ENCODE measurements at places on chromosomes 3 and 15.

DNA sequence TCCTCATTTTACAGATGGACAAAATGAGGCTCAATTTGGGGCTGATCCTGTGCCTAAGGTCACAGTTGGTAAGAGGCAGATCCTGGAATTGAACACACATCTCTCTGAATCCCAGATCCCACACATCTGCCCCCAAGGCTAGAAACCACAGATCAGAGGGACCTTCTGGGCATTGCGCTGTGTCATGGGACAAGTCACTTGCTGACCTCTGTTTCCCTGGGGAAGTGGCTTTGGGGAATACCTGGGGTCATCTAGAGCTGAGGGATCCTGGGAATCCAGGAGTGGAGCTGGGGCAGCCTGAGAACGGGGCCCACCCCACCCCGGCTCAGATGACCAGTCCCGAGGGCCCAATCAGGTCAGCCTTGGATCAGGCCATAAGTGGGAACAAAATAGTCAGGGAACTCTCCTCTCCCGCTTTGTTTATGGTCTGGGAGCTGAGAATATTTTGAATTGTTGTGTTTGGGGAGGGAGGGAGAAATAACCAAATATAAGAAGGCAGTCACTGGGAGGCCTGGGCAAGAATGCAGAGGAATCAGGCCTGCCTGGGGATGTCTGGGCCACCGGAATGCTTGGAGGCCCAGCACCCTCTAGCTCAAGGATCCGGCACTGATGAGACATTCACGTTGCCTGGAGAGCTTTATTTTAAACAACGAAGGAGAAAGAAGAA lies 8.8 kb upstream of the SLC6A6 start:
- DNase-seq = no peak

DNA sequence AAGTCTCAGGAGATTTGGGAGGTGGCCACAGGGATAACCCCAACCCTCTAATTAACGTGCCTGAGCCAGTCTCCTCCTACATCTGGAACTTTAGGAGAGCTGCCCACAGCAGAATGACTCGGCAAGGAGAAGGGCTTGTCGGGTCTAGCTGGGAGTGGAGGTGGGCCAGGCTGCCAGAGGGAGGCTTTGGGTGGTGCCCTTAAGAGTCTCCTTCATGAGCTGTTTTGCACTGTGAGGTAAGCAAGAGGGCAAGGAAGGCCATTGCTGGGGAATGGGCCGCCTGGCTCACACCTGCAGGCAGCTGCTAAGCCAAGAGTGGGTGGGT lies 3.6 kb upstream of the TNK2 start:
- DNase-seq = no peak

GRCh38 chr15:68383161-68384074 lies 48.5 kb downstream of the ITGA11 start:
- peak; percentile 70 for DNase-seq

GRCh38 chr15:89893027-89893426 lies 767 bp downstream of the AP3S2 start:
- no peak for DNase-seq

- no peak for DNase-seq
Observed at GRCh38 chr3:142273501-142273900, 48.1 kb upstream of the GK5 start.

DNA sequence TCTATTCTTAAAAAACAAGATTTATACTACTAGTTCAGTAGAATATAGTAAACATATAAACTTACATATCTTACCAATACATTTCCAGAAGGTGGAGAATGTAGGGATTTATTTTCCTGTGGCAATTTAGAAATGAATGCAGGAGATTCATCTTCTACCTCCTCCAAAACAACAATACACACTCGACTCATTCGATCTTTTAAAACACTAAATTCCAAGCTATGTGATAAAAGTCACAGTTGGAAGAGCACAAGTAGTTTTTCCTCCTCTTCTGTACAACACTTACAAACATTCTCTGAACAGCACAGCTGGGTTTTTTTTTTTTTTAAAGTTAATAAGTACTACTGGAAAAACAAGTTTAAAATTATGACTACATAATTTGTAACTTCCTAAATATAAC lies 1.4 kb downstream of the ANKRD28 start:
- no peak for DNase-seq

DNA sequence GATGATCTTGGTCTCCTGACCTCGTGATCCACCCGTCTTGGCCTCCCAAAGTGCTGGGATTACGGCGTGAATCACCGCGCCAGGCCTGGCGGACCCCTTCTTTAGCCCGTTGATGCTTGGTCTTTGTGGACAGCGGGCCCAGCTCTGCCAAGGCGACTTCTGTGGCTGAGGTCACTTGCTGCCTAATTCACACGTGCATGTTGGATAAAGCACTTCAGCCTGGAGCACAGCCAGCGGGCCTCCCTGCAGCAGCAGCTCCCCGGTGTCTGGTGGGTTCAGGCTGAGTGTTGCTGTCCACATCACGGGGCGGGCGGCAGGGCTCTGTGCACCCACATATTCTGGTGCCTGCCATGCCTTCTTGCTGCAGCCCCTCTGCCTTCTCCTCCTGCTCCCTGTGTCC lies 88.4 kb downstream of the DGKG start:
- no peak for DNase-seq

- DNase-seq = no peak
Observed at GRCh38 chr15:88741671-88742070, 61.6 kb upstream of the ACAN start.

DNA sequence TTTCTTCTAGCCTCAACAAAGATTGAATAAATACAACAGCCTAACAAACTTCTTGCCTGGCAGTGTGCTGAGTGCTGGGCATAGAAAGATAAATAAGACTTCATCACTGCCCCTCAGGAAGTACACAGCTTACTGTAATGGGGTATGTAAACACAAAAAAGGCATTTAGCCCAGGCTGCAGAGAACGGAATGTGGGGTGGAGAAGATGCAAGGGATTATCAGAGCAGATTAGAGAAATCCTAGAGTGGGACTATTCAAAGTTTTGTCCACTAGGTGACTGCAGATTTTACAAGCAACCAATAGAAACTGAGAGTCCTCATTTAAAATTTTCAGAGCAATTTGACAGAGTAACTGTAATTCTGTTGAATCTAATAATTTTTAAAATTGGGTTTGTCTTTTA lies 35.4 kb upstream of the TSC22D2 start:
- DNase-seq = peak; percentile 8

GRCh38 chr3:186149319-186149960 lies 40.6 kb upstream of the ETV5 start:
- DNase-seq = no peak

- no peak for DNase-seq
Observed at GRCh38 chr3:182702216-182702615, 91.1 kb upstream of the ATP11B start.

DNA sequence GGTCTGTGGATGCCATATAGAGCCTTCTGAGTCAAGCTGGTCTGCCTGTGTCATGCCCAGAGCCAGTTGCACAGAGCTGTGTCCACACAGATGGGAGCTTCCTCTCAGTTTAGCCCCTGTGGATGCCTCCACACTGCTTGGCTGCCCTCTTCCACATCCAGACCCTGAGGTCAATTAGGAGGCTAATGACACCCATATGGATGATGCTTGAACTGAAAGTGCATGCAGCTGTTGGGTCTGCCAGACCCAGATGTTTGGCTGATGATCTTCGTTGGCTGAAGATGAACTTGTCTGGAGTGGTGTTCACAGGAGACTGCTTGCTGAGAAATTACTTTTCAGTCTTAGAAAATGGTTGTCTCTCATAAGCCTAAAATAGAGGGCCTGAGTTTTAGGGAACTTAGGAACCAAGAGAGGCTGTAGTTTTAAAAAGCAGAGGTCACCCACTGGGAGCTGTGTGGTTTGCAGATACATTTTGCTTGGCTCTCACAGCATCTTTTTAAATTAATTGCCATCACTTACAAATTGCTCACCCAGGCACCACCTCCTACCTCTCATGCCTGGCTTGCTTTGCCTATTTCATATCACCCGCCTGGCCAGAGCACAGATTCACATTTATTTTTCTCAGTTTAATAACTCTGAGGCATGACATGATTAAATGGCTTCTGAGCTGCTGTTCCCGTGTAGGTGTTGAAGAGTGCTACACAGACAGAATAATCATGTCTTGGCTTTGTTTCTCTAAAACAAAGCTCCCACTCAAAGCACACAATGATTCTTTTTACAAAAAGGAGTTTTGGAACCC lies 176.1 kb downstream of the MINAR1 start:
- no peak for DNase-seq

DNA sequence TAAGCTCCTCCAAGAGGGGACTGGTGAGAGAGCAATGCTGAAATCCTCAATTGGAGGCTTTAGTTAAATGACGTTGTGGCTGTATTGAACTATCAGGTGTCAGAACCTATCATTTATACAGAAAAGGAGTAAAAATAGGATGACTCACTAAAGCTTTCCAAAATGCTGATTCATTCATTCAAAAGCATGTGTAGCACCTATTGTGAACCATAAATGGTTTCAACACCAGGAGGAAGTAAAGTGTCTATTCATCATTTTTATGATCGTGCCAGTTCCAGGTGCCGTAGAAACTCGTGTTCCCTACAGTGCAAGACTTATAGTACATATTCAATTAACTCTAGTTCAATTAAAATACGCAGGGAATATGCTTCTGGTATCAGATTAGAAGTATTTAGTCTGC lies 66.5 kb upstream of the ARRDC4 start:
- DNase-seq = no peak

GRCh38 chr15:71547011-71547410 lies 263.3 kb upstream of the NR2E3 start:
- DNase-seq = no peak

DNA sequence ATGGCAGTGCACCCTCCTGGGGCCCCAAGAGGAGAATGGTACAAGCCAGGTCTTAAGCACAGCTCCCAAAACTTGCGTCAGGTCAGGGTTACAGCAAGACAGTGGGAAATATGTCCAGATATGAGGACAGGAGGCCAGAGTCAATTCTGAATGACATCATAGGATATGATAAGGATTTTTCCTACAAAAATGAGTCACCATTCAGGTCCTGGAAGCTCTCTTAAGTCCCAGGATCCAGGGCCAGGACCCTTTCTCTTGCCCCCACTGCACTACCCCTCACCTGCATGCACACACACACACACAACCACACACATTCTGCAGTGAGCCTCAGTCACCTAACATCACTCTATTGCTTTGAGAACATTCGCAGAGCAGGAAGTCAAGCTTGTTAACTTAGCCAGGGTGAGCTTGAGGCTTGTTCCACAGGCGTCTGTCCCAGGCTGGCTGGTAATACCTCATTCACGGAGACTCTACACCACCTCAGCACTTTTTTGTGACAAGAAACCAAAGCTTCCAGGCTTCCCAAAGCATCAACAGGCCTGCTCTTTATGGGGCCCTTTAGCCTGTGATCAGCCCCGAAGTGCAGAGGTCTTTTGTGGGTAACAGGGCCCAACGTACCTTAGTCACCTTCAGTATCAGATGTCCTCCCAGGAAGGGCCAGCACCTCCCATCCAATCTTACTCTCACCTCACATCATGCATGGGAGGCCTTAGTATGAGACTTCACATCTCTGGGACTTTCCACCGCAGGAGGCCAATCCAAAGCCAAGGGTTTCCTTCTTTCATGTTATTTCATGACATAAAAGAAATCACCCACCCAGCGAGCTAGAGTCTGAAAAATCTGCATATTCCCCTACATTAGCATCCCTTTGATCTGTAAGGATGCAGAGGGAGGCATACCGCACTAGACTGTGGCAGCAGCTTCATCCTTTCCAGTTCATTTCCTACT lies 74.0 kb upstream of the LIPC start:
- no peak for DNase-seq

GRCh38 chr3:52196977-52197376 lies 983 bp upstream of the ALAS1 start:
- no peak for DNase-seq

- no peak for DNase-seq
Observed at GRCh38 chr3:192445770-192446644, 281.3 kb downstream of the FGF12 start.

DNA sequence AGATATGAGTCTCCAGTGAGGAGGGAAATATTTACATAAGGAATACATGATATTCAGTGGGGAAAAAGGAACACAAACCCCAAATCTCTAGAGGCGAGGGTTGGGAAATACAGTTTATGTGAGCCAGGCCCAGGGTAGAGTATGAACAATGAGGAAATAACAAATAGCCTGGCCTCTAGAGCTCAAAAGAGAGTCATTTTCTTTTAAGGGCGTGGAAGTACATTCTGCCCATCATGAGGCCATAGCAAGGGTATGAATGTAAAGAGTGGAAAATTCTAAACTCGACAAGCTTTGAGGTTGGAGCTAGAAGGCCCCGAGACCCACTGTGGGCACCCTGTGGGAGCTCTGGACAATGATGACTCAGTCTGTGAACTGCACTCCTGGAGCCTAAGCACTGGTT lies 27.8 kb upstream of the IGF2BP2 start:
- no peak for DNase-seq

DNA sequence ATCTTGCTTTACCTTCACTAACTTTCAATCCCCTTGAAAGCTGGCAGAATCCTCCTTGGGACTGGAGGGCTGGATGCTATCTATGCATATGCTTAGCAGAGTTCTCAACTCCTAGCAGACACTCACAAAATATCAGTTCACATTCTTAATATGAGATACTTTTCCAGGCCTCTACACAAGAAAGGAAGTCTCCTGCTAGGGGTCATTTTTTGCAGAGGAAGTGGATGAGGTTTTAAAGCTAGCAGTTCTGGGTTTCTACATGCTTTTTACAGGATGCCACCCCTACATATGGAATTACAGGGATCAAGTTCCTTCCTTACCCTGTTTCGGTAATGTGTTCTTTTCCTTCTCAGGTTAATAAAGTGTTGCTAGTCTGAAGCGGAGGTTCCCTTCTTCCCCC lies 206.3 kb upstream of the TP63 start:
- DNase-seq = no peak

- no peak for DNase-seq
Observed at GRCh38 chr3:176759815-176760506, 437.3 kb downstream of the TBL1XR1 start.

DNA sequence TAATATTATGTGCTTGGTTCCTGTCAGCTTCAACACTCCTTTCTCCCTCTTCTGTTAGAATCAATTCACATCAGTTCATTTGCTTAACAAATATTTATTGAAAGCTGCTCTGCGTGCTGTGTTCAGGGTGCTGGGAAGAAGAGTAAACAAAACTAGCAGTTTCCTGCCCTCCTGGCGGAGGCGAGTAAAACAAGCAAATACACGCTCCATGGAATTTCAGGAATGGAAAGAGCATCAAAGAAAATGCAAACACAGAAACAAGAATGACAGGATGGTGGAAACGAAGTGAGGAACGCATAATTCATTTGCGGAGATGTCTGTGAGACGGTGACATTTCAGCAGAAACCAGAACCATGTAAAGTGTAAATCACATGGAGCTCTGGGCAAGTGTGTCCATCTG lies 49.4 kb upstream of the SPTSSB start:
- no peak for DNase-seq

DNA sequence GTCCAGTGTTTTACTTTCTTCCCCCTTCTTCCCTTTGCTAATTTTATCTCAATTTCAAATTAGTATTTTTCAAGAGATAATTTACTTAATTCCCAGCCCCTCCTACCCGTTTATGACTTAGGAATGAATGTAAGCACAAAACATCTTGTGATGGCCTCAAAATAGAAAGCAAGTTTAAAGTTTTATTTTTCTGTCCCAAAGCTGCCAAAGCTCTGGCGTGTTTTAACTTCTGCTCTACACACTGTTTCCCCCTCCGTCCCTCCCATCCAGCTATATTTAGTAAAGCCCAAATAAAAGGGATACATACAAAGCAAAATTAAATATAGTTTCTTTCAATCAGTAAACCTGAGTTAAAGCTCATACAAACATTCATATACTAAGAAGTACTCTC lies 59.9 kb downstream of the IGF2BP2 start:
- DNase-seq = no peak

- peak; percentile 6 for DNase-seq
Observed at GRCh38 chr3:97793420-97794019, 28.3 kb upstream of the CRYBG3 start.

- DNase-seq = no peak
Observed at GRCh38 chr3:179416681-179417080, 34.6 kb downstream of the GNB4 start.

- no peak for DNase-seq
Observed at GRCh38 chr15:69299451-69299886, 757 bp downstream of the PAQR5 start.

Data from germinal center (tissue), 1 donor.